ENCODE measurements at places on chromosomes 12 and 14. TPM values are rescaled to one million over a fixed set of nuclear protein-coding genes. Genes with fewer than 3 reads are reported as not detected.

GRCh38 chr14:94681300-94682060 lies 69.3 kb downstream of the SERPINA3 start:
- H3K36me3 ChIP-seq = no peaks in the 10 kb centered on the region
- no peak overlapping the region for H3K27ac ChIP-seq
- no peak for DNase-seq
- H3K4me3 ChIP-seq = no peak overlapping the region
- H3K4me1 ChIP-seq = no peaks in the 10 kb centered on the region
- H3K27me3 ChIP-seq = no peaks in the 10 kb centered on the region

- H3K4me1 ChIP-seq = no peaks in the 10 kb centered on the region
- no peaks in the 10 kb centered on the region for H3K36me3 ChIP-seq
- no peak overlapping the region for H3K27ac ChIP-seq
- H3K27me3 ChIP-seq = no peaks in the 10 kb centered on the region
- H3K4me3 ChIP-seq = no peak overlapping the region
- peak; percentile 27 for DNase-seq
These were observed 69.0 kb upstream of the RERGL start for GRCh38 chr12:18158774-18159557.

- H3K4me3 ChIP-seq = no peak overlapping the region
- H3K27ac ChIP-seq = no peak overlapping the region
- no peaks in the 10 kb centered on the region for H3K36me3 ChIP-seq
- no peak for DNase-seq
These were observed 3.1 kb upstream of the LMO3 start for GRCh38 chr12:16608946-16609539.

GRCh38 chr12:90174198-90174510 lies 465.5 kb upstream of the ATP2B1 start:
- H3K36me3 ChIP-seq = no peaks in the 10 kb centered on the region
- no peaks in the 10 kb centered on the region for H3K27me3 ChIP-seq
- no peaks in the 10 kb centered on the region for H3K4me1 ChIP-seq
- DNase-seq = no peak
- H3K27ac ChIP-seq = no peak overlapping the region

DNA sequence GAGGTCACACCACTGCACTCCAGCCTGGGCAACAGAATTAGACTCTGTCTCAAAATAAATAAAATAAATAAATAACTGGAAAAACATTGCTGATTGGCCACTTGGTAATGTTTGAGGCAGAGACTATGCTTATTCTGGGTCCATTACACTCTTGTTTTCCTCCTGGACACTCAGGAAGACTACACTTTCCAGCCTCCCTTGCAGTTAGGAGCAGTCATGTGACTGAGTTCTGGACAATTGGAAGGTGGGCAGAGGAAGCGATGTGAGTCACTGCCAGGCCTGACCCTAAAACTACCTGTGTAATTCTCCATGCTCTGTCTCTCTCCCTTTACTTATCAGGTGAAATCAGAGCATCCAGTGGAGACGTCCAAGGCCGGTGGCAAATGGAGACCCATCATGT lies 74.4 kb downstream of the VCPKMT start:
- H3K4me1 ChIP-seq = peaks cover 93% of the 10 kb centered on the region
- H3K27me3 ChIP-seq = no peaks in the 10 kb centered on the region
- H3K4me3 ChIP-seq = no peak overlapping the region
- H3K36me3 ChIP-seq = no peaks in the 10 kb centered on the region
- DNase-seq = no peak

- H3K36me3 ChIP-seq = no peaks in the 10 kb centered on the region
- H3K27ac ChIP-seq = no peak overlapping the region
- H3K4me3 ChIP-seq = no peak overlapping the region
- no peaks in the 10 kb centered on the region for H3K27me3 ChIP-seq
- H3K4me1 ChIP-seq = no peaks in the 10 kb centered on the region
- DNase-seq = no peak
These were observed 36.5 kb downstream of the TMEM117 start for GRCh38 chr12:43872396-43872795.

DNA sequence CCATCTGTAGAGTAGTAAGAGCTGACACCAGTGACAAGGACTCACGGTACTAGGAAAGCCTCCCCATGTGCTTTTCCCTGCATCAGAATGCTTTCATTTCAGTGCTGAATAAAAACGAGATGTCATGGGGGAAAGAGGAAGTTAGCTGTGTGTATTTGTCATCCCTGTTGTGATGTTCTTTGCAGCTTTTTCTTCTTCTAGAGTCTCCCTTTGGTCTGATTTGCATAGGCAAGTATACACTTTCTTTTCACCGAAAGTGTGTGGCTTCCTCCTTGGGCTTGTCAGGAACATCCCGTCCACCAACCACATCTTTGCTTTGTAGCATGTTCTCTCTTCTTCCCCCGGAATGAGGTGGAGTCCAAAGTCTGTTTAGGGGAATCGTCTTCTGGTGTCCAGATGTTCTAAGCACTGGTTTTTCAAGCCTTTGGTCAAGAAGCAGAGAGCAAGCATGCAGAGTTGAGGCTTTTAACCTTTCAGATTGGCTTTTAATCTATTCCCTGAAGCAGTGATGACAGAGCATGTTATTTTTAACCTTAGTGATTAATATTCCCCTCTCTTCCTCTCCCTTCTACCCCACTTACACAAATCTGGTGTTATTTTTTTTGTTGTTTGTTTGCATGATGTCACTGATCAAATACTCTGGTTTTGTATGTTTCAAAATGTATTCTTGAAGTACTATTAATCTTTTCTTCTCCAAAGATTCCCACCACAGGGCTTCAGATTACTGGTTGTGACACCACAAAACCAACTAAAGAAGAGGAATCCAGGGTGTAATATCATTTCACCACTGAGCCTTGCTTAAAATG lies 163.4 kb downstream of the SAMD4A start:
- no peaks in the 10 kb centered on the region for H3K27me3 ChIP-seq
- H3K36me3 ChIP-seq = no peaks in the 10 kb centered on the region
- H3K4me3 ChIP-seq = peak overlapping the region; percentile 38
- no peak overlapping the region for H3K27ac ChIP-seq
- peak; percentile 8 for DNase-seq

GRCh38 chr12:101470939-101471338 lies 4.2 kb upstream of the SPIC start:
- H3K4me1 ChIP-seq = no peaks in the 10 kb centered on the region
- no peaks in the 10 kb centered on the region for H3K36me3 ChIP-seq
- H3K27me3 ChIP-seq = no peaks in the 10 kb centered on the region
- no peak overlapping the region for H3K27ac ChIP-seq
- DNase-seq = no peak

GRCh38 chr12:76032043-76032981 lies 736 bp upstream of the PHLDA1 start:
- H3K27me3 ChIP-seq = no peaks in the 10 kb centered on the region
- peaks cover 24% of the 10 kb centered on the region for H3K4me1 ChIP-seq
- H3K36me3 ChIP-seq = no peaks in the 10 kb centered on the region
- peak; percentile 5 for DNase-seq
- peak overlapping the region; percentile 89 for H3K27ac ChIP-seq
- H3K4me3 ChIP-seq = peak overlapping the region; percentile 25

- H3K27ac ChIP-seq = peak overlapping the region; percentile 97
- DNase-seq = no peak
- H3K27me3 ChIP-seq = no peaks in the 10 kb centered on the region
- H3K4me1 ChIP-seq = peaks cover 51% of the 10 kb centered on the region
- H3K36me3 ChIP-seq = no peaks in the 10 kb centered on the region
These were observed 2.1 kb upstream of the TEDC1 start for GRCh38 chr14:105488781-105489541.

Gene LBHD2
- not detected for polyA plus RNA-seq

Gene PLEKHG3
- polyA plus RNA-seq = 10.8 TPM

Gene TPPP2
- not detected for polyA plus RNA-seq

Gene ATL1
- 1.6 TPM for polyA plus RNA-seq

Gene NXPH4
- polyA plus RNA-seq = not detected

Gene MORN3
- polyA plus RNA-seq = 6.7 TPM

Gene ATP5MC2
- 519 TPM for polyA plus RNA-seq

Measured in CD4-positive, alpha-beta memory T cell (primary cell).